ELF-1 (cell line): ENCODE measurements at places on chromosomes 5 and 9.

GRCh38 chr5:77431286-77431685, 60.8 kb downstream of the WDR41 start:
- no peak for DNase-seq

DNA sequence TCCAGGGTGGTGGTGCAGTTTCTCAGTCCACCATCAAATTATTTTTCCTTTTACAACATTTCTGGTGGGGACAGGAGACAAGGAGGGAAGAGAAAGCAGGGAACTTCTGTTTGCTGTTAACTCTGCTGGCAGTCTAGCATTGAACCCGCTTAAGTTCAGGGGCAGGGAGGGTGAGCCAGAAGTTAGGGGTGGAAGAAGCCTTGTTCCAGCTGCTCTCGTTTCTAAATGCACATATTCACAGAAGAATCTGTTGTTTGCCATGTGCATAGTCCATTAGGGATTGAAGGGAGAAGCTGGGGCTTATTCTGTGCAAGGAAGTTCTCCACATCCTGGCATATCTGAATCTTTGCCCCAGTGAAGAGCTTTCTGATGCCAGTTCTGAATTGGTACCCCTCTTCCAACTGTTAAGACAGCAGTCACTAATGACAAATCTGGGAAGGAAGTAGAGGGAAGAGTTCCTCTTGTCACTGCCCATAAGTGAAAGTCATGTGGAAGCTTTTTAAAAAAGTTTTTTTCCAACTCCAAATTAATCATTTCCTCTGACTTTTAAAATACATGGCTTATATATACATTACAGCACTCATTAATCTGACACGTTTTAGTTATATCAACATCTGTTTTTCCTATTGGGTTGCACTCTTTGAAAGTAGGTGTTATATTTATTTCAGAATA, 32.6 kb upstream of the ACOT12 start:
- no peak for DNase-seq

DNA sequence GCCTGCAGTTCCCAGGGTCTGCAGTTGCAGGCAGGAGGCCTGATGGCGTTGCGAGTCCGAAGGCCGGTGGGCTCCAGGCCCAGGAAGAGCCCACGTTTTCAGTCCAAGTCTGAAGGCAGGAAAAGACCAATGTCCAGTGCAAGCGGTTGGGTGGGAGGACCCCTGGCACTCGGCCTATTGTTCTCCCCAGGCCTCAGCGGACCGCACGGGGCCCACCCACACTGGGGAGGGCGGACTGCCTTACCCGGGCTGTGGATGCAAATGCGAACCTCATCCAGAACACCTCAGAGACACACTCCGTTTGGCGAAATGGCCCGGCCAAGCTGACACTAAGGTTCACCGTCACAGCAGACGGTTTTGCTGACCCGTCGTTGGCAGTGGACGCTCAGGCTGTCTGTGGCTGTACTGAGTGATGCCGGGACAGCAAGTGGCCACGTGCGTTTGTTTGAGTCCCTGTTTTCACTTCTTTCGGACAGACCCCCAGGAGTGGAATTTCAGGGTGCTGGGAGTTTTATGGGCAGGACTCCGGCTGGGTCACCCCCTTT, 10.2 kb upstream of the SEC16A start:
- DNase-seq = no peak

DNA sequence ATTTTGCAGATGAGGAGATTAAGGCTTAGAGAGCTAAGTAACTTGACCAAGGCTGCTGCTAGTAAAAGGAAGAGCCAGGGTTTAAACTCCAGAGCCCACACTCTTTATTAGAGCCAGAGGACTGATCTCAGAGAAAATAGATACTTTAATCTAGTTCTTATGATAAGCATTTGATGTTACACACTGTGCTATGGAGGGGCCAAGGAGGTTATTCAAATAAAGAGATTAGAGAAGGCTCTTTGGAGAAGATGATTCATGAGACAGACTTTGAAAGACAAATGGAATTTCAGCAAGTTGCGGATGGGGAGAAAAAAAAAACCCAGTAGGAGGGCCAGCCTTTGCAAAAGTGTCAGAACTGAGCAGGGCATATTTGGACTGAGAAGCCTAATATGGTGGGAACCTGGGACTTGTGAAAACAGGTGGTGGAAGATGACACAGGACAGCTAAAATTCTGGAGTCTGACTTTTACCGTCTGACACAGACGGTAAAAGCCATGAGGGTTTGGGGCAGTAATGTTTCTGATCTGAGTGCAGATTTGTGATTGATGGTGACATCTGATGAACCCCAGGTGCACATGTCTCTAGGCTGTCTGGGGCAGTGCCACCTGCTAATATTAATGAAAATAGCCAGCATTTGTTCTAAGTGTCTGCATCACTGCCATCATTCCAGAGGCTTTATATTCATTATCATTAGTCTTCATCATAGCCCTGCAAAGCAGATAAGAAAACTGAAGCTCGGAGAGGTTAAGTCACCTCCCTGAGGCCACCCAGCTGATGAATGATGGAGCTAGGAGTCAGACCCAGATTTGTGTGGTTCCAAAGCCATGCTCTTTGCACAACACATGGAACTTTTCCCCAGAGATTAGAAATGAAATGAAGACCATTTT, 65.3 kb upstream of the CXCL14 start:
- DNase-seq = no peak

- no peak for DNase-seq
These were observed 215.5 kb downstream of the TMEM167A start for GRCh38 chr5:82861701-82862100.

- no peak for DNase-seq
These were observed 2.1 kb upstream of the SH3RF2 start for GRCh38 chr5:145934276-145934675.

- no peak for DNase-seq
These were observed 26.9 kb upstream of the SH3PXD2B start for GRCh38 chr5:172481011-172481800.

DNA sequence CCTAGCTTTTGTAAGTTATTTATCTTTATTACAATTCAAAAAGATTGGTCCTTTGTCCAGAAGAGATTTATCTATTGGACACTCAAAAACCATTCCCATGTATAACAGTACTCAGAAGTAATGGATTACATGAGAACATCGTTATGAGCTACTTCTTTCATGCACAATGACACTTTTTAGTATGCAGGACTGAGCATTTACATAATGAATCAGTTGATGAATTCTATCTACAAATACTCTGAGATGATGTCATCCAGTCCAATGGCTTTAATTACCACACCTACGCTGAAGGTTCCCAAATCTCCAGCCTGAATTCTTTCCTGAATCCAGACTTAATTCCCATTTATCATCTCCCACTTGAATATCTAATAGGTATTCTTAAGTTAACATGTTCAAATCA, 75.3 kb downstream of the PTBP3 start:
- DNase-seq = no peak

GRCh38 chr9:114216081-114216480, 60.7 kb downstream of the COL27A1 start:
- DNase-seq = no peak

GRCh38 chr5:14413331-14413750, 168.3 kb upstream of the OTULINL start:
- DNase-seq = no peak

DNA sequence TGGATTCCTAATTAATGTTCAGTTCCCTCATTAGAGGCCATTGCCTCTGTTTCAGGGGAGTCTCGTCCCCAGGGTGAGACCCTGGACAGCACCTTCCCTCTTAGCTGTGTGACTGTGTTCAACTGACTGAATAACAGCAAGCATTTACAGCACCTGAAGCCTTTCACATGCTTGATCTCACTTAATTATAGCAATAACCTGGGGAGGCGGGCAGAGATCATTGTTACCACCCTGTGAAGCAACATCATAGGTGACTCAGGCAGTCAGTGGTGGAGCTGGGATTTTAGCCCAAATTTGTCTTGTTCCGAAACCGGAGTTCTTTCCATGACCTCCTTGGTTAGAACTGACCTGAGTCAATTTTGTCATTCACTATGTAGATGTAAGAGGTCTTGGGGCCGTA, 105.2 kb upstream of the RAD23B start:
- DNase-seq = no peak
